Stimulated activated CD4-positive, alpha-beta T cell treated with anti-CD3 and anti-CD28 coated beads, TNF-alpha, amount 100 ng/mL, for 4 hours (primary cell): ENCODE measurements at places on chromosomes 1 and 21.

- no peak for DNase-seq
These were observed 92.0 kb upstream of the CCDC190 start for GRCh38 chr1:162952956-162953355.

DNA sequence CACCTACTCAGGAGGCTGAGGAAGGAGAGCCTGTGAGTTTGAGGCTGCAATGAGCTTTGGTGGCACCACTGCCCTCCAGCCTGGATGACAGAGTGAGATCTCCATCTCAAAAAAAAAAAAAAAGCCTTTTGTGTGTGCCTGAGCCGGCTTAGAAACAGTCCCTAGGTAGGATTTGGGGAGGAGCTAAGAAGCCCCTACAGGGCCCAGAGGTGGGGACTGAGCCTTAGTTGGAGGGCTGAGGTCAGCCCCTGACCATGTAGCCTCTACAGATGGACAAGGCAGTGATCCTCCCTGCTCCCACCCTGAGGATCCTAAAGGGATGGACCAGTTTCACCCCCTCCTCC lies 2.5 kb downstream of the ADAMTSL4 start:
- DNase-seq = no peak

GRCh38 chr21:25328736-25329135 lies 278.5 kb downstream of the MRPL39 start:
- DNase-seq = no peak

DNA sequence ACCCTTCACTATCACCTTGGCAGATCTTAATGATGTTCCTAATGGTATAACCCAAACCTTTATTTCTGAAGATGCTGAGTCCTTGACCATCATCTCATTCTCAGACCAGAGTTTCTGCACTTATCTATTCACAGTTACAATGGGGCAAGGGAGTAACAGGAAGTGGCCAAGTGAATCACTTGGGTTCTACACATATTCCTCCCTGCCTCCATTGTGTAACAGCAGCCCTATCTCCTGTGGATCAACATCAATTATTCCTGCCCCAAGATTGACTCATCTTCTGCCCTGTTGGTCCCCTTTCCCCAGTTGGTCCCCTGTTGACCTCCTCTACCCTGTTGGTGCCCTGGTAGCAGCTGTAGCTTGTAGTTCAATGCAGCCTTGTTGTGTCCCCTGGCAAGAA lies 10.3 kb upstream of the S100A7 start:
- no peak for DNase-seq

GRCh38 chr1:226350519-226350865 lies 41.5 kb upstream of the LIN9 start:
- DNase-seq = no peak

DNA sequence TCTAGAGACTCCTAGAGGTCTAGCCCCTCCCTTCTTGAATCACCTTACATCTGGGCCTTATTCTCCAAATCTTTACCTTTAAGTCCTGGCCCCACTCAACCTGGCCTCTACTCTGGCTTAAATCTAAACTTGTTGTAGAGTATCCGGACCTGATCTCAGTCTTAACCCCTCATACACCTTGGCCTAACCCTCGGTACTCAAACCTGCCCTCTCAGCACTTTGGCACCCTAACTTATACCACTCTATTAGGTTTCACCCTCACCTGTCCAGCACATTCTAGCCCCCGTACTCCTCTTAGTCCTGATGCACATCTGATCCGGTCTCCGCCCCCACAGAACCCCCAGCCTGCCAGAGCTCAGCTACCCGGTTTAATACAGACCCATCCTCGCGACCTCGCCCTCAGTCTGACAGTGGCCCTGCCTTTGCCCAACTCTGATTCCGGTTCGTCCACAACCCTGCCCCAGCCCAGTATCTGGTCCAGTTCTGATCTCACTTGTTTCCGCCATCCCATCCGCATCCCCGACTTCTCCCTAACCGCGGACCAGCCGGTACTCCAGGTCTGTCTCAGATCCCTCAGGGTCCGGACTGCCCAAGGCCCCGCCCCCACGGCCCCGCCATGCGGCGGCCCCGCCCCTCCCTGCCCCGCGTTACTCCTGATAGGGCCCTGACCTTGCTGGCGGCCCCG lies 1.5 kb downstream of the TRIM62 start:
- DNase-seq = peak; percentile 4

- no peak for DNase-seq
These were observed 146.3 kb upstream of the DNAH14 start for GRCh38 chr1:224783006-224783651.

- no peak for DNase-seq
These were observed 391.0 kb downstream of the OMA1 start for GRCh38 chr1:58155418-58156123.

GRCh38 chr1:226764533-226764932 lies 25.5 kb upstream of the ITPKB start:
- no peak for DNase-seq

GRCh38 chr1:152679459-152679858 lies 4.4 kb downstream of the LCE2C start:
- no peak for DNase-seq

- no peak for DNase-seq
These were observed 38.8 kb downstream of the ST6GALNAC5 start for GRCh38 chr1:76905876-76906595.

GRCh38 chr1:17874231-17874630 lies 119.1 kb downstream of the ACTL8 start:
- DNase-seq = no peak

DNA sequence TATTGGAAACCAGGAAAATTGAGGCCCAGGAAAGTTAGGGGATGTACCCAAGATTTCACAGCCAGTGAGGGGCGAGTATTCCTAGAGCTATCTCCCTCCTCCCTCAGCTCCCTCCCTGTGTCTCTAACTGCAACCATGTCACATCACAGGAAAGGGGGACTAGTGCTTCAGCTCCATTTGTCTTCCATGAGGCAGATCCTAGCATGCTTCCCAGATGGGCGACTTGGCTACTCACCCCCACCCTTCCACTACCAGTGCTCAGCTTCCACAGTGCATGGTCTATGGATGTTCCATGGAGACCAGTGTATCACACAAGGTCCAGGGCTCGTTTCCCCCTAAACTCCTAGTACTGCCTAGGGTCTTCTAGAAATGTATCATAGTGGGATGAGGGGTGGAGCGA lies 4.6 kb upstream of the SPRR4 start:
- no peak for DNase-seq

DNA sequence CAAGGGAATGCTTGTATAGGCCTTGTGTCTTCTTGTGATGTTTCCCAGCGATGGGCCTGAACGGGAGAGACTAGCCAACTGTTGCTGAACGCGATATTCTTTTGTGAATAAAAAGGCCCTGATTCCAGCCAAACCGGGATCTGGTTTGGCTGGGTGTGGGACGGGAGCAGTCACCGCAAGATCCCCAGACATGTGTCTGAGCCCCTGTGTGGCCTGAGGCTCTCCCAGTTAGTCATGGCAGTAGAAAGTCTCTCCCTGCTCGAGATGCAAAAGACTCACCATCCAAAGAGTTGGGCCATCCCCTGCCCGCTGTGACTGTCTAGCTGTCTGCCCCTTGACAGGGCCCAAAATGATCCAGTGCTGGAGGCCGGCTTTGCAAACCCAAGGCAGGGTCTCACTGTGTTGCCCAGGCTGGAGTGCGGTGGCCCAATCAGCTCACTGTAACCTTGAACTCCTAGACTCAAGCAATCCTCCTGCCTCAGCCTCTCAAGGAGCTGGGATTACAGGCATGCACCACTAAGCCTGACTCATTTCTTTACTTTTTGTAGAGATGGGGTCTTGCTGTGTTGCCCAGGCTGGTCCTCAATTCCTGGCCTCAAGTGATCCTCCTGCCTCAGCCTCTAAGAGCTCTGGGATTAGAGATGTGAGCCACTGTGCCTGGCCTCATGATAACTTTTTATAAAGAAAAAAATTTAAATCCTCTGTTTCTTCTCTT lies 56.4 kb downstream of the KIF26B start:
- DNase-seq = no peak

DNA sequence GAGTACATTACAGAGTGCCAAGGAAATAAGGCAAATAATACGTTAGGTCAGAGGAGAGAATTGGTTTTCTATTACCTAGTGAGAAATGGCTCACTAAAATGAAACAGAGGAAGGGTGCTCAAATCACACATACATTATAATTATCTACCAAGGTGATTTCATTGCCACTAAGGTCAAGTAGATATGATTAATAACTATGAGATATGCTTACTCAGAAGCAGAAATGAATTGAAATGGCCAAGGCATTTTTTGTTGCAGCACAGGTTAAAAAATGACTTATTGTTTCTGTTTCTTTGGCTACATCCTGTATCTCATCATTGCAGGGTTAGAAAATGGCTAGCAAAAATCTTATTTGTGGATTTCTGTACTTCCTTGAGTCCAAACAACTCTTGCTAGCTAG lies 154.5 kb upstream of the GORAB start:
- no peak for DNase-seq

DNA sequence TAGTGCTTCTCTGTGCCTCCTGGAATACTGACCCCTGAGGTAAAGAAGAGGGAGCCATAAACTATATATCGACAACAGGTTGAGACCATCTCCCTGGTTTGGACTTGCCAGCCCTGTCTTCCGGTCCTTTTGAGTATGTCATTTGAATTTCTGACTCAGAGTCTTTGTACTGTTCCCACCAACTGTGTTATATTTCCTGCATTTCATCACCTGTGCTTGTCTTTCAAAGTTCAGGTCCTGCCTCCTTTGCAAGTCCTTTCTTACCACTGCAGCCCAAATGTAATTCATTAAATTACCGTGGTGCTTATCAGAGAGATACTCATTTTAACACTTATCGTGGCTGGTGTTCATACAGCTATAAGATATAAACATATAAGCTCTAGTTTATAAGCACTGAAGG lies 10.7 kb downstream of the AK5 start:
- DNase-seq = no peak

DNA sequence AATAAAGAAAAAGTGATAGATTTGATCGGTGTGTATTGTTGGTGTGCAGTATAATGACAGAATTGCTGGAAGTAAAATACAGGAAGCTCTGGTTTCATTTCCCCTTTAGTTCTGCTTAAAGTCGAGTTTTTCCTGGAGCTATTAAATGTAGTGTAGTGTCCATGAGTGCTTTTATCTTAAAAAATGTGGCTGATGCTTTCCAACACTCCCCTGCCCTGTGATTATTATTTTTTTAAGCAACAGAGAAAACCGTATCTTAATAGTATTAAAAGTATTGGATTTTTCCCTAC lies 1.1 kb downstream of the LGALS8 start:
- no peak for DNase-seq

DNA sequence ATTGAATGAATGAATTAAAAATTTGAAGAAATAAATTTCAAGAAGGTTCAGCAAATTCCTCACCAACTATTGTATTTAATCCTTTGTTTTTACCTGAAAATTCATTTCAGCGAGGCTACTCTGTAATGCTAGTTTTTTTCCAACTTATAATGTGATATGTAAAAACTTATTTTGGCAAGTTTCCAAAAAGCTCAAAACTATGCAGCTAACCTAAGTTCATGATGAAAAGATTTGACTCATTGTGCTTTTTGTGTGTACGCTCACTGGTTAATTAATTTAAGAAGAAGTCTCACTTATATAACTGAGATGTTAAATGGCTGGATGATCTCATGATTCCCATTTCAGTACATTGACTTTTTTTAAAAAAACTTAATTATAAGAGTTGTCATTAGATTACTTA lies 196.0 kb upstream of the SAMSN1 start:
- no peak for DNase-seq

GRCh38 chr1:8078176-8078671 lies 52.1 kb upstream of the ERRFI1 start:
- DNase-seq = no peak

DNA sequence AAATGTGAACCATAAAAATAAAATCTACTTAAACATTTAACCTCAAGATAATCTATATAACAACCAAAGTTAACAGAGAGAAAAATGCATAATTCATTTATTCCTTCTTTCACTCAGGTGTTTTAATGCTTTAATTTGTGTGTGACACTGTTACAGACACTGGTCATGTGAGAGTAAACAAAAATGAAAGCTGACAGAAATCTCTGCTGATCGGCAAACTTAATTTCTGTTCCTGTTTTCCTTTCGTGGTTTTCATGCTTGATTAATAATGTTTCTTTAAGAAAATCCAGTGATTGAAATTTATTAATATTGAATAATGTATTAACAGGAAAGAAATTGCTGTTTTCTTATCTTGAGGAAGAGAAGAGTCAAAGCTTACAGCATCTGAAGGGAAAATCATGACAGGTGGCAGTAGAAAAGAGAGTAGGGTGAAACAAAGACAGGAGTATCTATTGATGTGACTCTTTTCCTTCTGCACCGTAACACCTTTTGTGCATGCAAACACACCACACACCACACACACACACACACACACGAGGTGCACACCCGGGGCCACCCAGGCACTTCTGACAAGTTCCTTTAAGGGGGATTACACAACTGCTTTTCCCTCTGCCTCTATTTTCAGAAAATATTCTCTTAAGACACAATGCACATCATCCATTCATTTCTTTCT lies 1.6 kb downstream of the OR2AK2 start:
- DNase-seq = no peak

DNA sequence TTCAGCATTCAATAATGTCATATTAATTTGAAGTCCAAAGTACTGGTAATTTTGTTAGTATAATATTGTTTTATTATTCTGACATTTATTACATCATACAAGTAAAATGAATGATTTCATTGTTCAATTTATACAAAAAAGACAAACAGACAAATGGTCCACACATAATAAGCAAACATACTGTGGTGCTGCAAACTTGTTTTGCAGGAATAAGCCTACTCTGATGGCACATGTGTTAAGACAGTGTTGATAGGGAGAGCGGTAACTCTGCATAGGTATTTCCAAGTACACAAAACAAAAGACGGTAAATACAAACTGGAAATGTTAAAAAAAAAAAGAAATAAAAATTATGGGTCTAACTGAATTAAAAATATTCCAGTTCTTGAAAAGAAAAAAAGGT lies 59.7 kb upstream of the DPYD start:
- DNase-seq = no peak

DNA sequence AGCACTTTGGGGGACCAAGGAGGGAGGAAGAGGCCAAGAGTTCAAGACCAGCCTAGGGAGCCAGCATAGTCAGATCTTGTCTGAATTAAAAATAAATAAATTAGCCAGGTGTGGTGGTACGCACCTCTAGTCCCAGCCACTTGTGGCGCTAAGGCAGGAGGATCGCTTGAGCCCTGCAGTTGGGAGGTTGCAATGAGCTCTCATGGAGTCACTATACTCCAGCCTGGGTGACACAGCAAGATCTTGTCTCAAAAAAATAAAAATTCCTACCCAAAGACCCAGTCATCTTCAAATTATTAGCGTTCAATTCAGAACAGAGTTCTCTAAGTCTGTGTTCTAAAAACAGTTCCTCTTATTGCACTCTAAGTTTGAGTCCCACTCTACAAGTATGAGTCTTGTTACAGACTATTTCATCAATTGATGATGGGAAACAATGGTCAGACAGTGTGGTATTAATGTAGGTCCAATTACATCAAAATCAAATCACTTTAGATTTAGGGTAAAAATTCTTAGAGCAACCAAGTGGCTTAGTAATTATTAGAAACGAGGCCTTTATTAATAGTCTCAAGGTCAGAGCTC lies 6.9 kb downstream of the FOXJ3 start:
- DNase-seq = no peak

DNA sequence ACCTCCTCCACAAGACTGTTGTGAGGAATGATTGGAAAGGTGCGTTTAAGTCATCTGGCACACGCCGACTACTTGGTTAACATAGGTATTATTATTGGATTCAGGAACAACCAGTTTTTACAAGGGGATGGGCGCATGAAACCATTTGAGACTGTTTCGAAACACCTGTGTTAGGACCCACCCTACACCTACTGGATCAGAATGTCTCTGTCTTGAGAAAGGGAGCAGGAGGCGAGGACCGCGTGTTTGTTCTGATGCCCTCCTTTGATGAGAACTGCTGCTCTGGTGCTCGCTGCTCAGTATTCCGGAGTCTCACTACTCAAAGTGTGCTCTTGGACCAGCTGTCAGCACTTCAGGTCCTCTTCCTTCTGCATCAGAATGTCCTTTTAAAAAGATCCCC lies 7.3 kb downstream of the H6PD start:
- no peak for DNase-seq
